Uterus (tissue), 4 donors: ENCODE measurements at places on chromosomes 2 and 18. TPM values are rescaled to one million over a fixed set of nuclear protein-coding genes. Genes with fewer than 3 reads are reported as not detected.

GRCh38 chr18:69951182-69951581 lies 3.5 kb upstream of the CD226 start:
- H3K36me3 ChIP-seq, result no peaks in the 10 kb centered on the region
- no peak for DNase-seq
- H3K27ac ChIP-seq, result no peak overlapping the region
- H3K27me3 ChIP-seq, result no peaks in the 10 kb centered on the region

- DNase-seq, result no peak
- H3K27me3 ChIP-seq, result no peaks in the 10 kb centered on the region
- no peaks in the 10 kb centered on the region for H3K36me3 ChIP-seq
- no peaks in the 10 kb centered on the region for H3K4me1 ChIP-seq
- peak overlapping the region; percentile 31 for H3K4me3 ChIP-seq
- H3K27ac ChIP-seq, result peak overlapping the region; percentile 99
Measured at GRCh38 chr2:203018181-203018580, 3.5 kb downstream of the NBEAL1 start.

GRCh38 chr2:173983391-173983871 lies 18.3 kb upstream of the SP3 start:
- no peaks in the 10 kb centered on the region for H3K36me3 ChIP-seq
- H3K27me3 ChIP-seq, result no peaks in the 10 kb centered on the region
- no peak overlapping the region for H3K4me3 ChIP-seq
- peak overlapping the region; percentile 28 for H3K27ac ChIP-seq
- DNase-seq, result no peak

GRCh38 chr2:39492095-39492590 lies 55.1 kb upstream of the MAP4K3 start:
- DNase-seq, result no peak
- H3K27me3 ChIP-seq, result no peaks in the 10 kb centered on the region
- no peak overlapping the region for H3K4me3 ChIP-seq

- H3K27ac ChIP-seq, result peak overlapping the region; percentile 98
- H3K4me1 ChIP-seq, result peaks cover 13% of the 10 kb centered on the region
- DNase-seq, result peak; percentile 41
- peak overlapping the region; percentile 80 for H3K4me3 ChIP-seq
- H3K36me3 ChIP-seq, result no peaks in the 10 kb centered on the region
Measured at GRCh38 chr2:241636182-241637017, 558 bp downstream of the THAP4 start.

DNA sequence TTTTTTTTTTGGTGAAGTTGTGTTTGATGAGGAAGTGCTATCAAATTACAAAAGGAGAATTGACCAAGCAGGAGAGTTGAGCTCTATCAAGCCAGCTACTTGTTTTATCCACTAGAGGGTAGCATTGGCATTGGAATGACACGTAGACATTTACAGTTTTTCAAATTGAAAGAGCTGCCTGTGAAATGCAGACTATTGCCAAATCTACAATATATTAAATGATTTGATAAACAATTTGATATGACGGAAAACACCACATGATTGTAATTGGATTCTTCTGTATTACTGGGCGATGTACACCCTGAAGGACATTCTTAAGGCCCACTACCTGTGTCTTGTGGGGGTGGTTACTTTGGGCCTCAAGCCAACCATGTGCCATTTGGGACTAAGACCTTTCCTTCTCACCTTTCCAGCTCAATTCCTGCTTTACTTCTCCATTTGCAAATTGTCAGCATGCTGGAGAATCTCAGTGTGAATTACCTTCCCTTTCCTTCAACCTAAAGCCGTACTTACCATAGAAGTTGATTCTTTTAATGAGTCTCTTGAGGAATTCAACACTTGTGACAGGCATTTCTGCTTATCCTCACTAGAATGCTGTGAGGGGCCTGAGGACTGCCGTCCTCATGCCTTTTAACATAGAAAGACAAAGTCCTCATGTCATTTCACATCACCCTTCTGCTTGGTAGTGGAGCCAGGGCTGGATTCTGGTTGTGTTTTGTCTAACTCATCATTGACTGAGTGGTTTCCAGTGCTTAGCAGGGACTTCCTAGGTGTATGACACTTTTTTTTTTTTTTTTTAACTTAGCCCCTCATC lies 134.8 kb upstream of the THUMPD2 start:
- H3K36me3 ChIP-seq, result no peaks in the 10 kb centered on the region
- H3K27me3 ChIP-seq, result no peaks in the 10 kb centered on the region
- no peak overlapping the region for H3K4me3 ChIP-seq
- no peak overlapping the region for H3K27ac ChIP-seq

DNA sequence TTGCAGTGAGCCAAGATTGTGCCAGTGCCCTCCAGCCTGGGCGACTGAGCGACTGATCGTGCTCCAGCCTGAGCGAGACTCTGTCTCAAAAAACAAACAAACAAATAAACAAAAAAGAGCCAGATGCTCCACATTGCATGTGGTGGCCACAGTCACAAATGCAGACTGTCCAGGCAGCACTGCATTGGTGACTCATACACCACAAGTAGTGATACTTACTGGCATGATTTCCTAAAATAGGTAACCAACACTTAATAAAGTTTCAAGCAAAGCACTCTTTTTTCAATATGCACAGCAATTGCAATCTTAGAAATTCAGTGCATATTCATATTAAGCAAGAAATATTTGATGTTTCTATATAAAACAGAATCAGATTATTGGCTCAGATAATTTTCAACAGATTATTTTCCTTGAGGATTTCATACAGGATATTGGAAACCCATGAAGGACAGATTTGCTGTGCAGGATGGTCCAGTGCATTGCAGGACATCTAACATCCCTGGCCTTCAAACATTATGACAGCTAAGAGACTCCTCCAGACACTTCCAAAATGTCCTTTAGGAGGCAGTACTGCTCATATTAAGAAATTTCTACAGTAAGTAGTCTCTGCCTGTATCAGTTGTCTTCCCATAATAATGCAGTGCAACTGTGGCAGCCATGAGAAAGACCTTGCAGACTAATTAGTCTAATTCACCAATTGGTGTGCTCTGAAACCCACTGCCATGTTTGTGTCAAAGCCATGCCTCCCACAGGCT lies 10.5 kb upstream of the SLC1A4 start:
- H3K36me3 ChIP-seq, result no peaks in the 10 kb centered on the region
- H3K27ac ChIP-seq, result no peak overlapping the region
- H3K27me3 ChIP-seq, result no peaks in the 10 kb centered on the region
- DNase-seq, result no peak
- H3K4me3 ChIP-seq, result no peak overlapping the region

Gene CAPN14
- 0.29 TPM for total RNA-seq

Gene HRH4
- not detected for total RNA-seq
